Activated T-cell treated with anti-CD3 and anti-CD28 coated beads for 1 hour (primary cell): ENCODE measurements at places on chromosomes 7 and 10.

GRCh38 chr10:58266826-58267712, 625 bp downstream of the IPMK start:
- peak; percentile 7 for DNase-seq

GRCh38 chr7:1419688-1420087, 39.6 kb downstream of the MICALL2 start:
- DNase-seq = no peak

- no peak for DNase-seq
These were observed 15.2 kb downstream of the SOSTDC1 start for GRCh38 chr7:16450366-16450765.

DNA sequence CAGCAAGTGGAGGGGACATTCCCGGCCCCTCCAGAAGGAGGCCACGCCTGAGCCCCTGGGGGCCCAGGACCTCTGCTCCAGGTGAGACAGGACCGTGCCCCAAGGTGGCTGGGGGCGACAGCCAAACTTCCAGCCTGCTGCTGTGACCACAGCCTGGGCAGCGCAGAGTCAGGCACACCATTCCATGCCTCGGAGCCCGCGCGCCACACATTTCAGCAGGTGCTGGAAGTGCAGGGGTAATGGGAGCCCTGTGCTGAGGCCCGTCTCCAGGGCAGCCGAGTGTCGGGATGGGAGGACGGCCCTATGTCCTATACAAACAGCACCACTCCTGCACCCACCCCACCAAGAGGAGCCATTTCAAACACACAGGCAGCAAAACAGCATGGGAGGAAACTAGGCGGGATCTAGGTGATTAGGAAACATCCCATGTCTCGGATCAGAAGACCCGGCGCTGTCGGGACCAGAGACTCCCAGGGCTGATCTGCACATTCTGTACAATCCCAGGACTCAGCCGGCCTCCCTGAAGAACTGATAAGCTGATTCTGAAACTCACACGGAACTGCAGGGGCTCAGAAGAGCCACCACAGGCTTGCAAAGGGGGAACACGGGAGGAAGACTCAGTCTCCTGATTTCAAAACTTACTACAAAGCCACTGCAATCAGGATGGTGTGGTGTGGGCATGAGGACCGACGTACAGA, 272.3 kb downstream of the ELFN1 start:
- DNase-seq = no peak

DNA sequence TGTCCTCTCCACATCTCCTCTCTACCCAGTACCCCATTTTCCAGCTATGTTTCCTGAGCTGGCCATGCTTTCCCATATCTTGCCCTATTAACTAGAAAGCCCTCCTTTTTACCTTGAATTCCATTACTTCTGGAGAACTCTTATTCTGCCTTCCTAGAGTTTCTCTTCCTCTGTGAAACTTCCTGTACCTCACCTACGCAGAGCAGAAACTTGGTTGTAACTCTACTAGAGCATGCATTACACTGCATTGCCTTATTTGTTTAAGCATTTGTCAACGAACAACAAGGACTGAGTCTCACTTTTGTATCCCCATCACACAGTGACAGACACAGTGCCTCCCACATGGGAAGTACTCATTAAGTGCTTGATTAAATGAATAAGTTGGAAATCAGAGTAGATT, 36.4 kb downstream of the VCL start:
- DNase-seq = no peak
